Uterus (tissue), 4 donors: ENCODE measurements at places on chromosomes 16 and 17.

- no peaks in the 10 kb centered on the region for H3K4me1 ChIP-seq
- no peak for DNase-seq
- no peaks in the 10 kb centered on the region for H3K27me3 ChIP-seq
- H3K27ac ChIP-seq = no peak overlapping the region
- H3K36me3 ChIP-seq = no peaks in the 10 kb centered on the region
Measured at GRCh38 chr17:3879186-3879585, 13.7 kb downstream of the CAMKK1 start.

DNA sequence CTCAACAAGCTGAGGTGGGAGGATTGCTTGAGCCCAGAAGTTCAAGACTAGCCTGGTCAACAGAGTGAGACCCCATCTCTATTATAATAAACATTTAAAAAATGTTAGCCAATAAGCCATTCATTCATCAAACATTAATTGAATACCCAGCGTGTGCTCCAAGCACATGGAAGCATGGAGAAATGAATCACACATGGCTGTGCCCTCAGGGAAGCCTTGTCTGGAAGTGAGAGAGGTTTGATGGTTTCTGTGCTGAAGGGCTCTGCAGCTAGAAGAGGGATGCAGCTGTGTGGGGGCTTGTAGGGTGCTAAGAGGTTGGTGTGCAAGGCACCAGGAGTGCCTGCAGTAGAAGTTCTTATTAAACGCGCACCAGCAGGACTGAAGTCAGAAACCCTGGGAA, 11.2 kb downstream of the CYB5D2 start:
- no peaks in the 10 kb centered on the region for H3K36me3 ChIP-seq
- no peaks in the 10 kb centered on the region for H3K27me3 ChIP-seq
- no peak overlapping the region for H3K4me3 ChIP-seq
- no peaks in the 10 kb centered on the region for H3K4me1 ChIP-seq
- no peak overlapping the region for H3K27ac ChIP-seq

DNA sequence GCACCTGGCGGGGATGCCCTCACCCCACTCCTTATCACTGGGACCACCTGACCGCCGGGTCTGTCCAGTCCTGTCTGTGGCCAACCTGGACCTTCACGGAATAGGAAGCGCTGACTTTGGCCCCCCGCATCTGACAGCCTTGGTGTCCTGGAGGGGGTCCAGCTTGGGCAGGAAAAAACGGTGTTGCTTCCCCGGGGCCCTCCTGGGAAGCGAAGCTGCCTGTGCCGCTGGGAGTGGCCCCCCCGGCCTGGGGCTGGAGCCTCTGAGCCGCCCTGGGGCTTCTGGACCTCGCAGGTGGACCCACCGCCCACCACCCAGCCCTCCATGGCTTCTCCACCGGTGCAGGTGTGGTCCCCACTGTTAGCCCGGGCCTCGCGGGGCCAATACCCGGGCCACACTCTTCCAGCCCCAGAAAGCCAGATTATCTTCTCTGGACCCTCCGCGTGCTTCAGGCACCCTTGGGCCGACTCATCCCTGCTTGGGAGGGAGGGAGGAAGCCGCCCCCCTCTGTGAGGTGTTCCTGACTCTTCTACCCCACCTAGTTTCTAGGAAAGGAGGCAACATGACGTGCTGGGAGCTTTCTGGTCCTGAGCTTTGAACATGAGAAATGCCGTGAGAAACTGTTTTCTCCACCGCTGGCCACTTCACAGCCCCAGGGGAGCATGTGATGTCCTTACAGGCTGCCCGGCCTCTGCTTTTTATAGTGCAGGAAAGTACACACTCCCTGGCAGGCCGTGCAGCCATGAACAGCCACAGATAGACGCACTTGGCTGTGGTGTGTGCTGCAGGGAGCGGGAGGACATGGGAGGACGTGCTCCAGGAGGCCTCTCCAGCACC, 1.1 kb downstream of the C1QTNF1 start:
- H3K4me1 ChIP-seq = peaks cover 7% of the 10 kb centered on the region
- H3K4me3 ChIP-seq = peak overlapping the region; percentile 51
- H3K27me3 ChIP-seq = no peaks in the 10 kb centered on the region
- H3K27ac ChIP-seq = peak overlapping the region; percentile 48
- no peak for DNase-seq
- H3K36me3 ChIP-seq = no peaks in the 10 kb centered on the region

DNA sequence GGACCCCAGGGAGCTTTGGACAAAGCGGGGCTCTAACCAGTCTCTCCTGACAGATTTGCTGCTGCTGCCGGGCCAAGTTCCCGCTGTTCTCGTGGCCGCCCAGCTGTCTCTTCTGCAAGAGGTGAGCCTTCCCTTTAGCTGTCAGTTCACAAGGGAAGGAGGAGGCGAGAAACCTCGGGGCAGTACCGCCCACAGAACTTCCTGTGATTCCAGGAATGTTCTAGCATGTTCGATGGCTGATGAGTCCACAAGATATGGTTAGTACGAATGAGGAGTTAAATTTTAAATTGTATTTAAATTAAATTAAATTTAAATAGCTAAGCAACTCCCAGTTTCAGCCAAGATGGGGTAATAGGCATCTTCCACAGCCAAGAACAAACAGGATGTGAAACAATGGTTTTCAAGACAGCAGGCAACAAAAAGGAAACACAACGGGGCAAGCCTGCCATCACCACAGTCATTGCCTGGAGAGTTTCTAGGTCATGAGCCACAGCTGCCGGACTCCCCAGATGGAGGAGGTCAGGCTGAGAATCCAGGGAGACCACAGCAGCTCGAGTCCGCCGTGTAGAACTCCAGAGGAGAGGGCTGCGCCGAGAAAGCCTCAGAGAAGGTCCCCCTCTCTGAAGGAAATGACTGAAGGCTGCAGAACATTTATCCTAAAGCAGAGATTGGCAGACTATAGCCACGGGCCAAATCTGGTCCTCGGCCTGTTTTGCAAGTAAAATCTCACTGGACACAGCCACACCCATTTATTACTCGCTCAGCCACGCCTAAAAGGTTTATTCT, 9.5 kb upstream of the TCF25 start:
- H3K27me3 ChIP-seq = no peaks in the 10 kb centered on the region
- no peak for DNase-seq
- H3K4me3 ChIP-seq = no peak overlapping the region
- no peaks in the 10 kb centered on the region for H3K4me1 ChIP-seq
- peak overlapping the region; percentile 64 for H3K27ac ChIP-seq

- H3K27ac ChIP-seq = no peak overlapping the region
- no peaks in the 10 kb centered on the region for H3K36me3 ChIP-seq
- H3K4me1 ChIP-seq = no peaks in the 10 kb centered on the region
Measured at GRCh38 chr17:610276-610675, 104.4 kb downstream of the VPS53 start.
